Skin of body (tissue), 3 donors: ENCODE measurements at places on chromosomes 5 and 9. TPM values are rescaled to one million over a fixed set of nuclear protein-coding genes. Genes with fewer than 3 reads are reported as not detected.

The FAM221B gene
- not detected for total RNA-seq

The PROB1 gene
- total RNA-seq, result 1.7 TPM

The ZNF883 gene
- 2.7 TPM for total RNA-seq

The BHMT2 gene
- total RNA-seq, result 3.0 TPM

The CTSV gene
- total RNA-seq, result 75.6 TPM

The CKMT2 gene
- 20.3 TPM for total RNA-seq

The RFK gene
- 15.3 TPM for total RNA-seq

The KCNV2 gene
- total RNA-seq, result not detected

The NR2F1-AS1 gene
- total RNA-seq, result 5.4 TPM

The C9orf153 gene
- total RNA-seq, result 0.79 TPM

The C5orf52 gene
- total RNA-seq, result not detected

The MORN5 gene
- total RNA-seq, result not detected

The ALDH7A1 gene
- 54.3 TPM for total RNA-seq

The MINAR2 gene
- not detected for total RNA-seq

The ELAVL2 gene
- 3.2 TPM for total RNA-seq

The CHSY3 gene
- 9.6 TPM for total RNA-seq

The PRDM9 gene
- total RNA-seq, result not detected
